ENCODE measurements at places on chromosomes 2 and 18.

GRCh38 chr2:196391149-196391479, 219.7 kb upstream of the STK17B start:
- DNase-seq: no peak

GRCh38 chr2:99373144-99373543, 36.0 kb downstream of the EIF5B start:
- DNase-seq: no peak

GRCh38 chr2:41965173-41965908, 82.5 kb upstream of the PKDCC start:
- DNase-seq: no peak

GRCh38 chr2:113851640-113852039, 38.2 kb upstream of the ACTR3 start:
- DNase-seq: no peak

DNA sequence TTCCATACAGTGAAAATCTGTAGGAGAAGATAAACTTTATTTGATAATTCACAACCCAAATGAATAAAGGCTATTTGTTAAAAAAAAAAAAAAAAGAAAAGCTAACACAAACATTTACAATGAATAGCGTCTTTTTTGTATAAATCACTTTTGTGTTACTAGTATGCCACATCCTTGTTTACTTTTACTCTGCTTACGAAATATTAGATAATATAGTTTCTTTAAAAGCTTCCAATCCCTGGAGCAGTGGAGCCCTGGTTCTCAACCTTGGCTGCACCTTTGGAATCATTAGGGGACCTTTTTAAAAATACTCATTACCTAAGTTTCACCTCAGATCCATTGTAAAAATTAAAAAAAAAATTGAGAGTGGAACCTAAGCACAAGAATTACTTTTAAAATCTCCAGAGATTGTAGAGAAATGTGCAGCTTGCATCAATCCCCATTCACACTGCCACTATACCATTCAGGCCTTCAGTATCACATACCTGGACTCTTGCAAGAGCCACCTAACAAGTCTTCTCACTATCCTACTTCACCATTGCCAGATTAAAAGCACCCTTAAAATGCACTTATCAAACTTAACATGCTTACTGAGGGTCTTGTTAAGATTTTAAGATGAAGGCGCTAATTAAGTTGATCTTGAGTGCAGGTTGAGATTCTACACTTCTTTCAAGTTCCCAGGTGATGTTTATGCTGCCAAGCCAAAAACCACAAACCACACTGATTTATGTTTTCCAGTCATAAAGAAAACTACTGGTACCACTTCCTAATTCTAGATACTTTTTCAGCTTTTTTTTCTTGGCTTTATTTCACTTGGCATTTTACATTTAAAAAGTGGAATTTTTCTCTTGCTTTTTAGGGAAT, 59.7 kb upstream of the ZC3H15 start:
- no peak for DNase-seq

- no peak for DNase-seq
Observed at GRCh38 chr2:69890881-69891280, 2.9 kb upstream of the SNRNP27 start.

DNA sequence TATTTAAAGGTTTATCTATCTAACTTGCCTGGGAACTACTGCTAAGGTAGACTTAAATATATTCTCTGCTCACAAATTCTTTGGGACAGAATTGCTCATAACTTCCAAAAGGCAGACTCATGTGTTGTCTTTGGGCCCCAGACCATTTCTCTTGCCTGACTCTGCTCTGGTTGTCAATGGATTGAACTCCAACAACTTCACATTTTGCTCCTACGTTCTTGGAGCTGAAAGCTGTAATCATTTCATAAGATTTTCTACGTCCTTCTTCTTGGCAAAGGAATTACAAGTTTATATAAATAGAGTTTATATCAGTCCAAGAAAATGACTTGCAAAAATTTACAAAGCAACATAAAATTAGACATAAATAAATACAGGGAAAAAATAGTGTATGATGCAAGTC, 32.9 kb upstream of the PPM1B start:
- no peak for DNase-seq

GRCh38 chr2:73294239-73294638, 891 bp upstream of the EGR4 start:
- no peak for DNase-seq

GRCh38 chr2:208266553-208266893, 468 bp downstream of the PIKFYVE start:
- no peak for DNase-seq

DNA sequence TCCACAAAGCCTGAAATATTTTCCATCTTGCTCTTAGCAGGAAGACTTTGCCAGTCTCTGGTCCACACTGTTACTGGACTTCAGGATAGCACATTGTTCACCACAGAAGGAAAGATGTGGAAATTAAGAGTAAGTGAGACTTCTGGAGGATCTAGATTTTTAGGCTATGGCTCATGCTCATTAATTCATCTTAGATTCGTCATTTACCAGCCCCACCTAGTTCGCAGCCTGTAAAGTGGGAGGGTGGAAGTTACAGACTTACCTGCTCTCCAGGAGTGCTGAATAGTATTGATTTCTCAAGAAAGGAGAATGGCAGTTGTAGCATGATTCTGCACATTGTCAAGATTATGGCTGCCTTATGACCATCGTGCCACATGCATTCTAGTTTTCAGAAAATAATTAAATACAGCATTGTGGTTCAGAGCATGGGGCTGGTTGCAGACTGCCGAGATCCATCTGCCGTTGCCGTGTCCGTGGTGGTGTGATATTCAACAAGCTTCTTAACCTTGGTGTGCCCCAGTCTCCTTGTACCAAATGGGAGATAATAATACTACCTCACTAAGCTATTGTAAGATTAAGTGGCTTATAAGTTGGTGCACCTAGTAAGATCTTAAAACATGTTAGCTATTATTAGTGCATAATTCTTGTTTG, 56.8 kb downstream of the RNF144A start:
- no peak for DNase-seq

GRCh38 chr2:43758739-43759138, 15.1 kb upstream of the DYNC2LI1 start:
- no peak for DNase-seq

- DNase-seq: no peak
Observed at GRCh38 chr18:54720620-54721019, 107.7 kb upstream of the RAB27B start.

DNA sequence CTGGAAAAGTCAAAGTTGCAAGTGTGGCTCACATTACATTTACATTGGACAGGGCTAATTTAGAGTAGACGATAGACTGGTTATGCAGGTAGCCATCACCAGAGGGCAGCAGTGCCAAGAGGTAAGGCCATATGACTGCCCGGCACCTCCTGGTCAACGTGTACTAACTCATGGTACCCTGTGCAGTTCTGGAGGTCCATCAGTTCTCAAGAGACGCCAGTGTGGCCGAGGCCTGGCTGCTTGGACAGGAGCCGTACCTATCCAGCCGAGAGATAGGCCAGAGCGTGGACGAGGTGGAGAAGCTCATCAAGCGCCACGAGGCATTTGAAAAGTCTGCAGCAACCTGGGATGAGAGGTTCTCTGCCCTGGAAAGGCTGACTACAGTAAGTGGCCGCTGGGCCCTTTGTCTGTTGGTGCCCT, 65.8 kb upstream of the EML6 start:
- DNase-seq: no peak

DNA sequence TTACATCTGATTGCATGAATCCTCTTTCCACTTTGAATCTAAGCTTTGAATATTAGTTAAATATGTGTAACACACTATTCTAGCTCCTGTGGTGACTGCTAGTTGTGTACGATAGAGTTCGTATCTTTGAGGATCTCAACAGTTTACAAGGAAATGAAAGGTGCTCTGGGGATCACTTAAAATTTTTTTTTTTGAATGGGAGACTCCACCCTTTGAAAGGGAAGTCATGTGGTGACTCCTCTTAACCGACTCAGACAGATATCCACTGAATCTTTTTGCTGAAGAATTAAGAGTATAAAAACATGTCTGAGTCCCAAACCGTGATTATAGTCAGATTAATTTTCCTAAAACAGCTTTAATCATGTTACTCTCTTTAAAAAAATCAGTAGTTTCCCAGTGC, 4.0 kb downstream of the CLIP4 start:
- no peak for DNase-seq

GRCh38 chr2:113370478-113371091, 66.9 kb upstream of the ZNG1B start:
- peak; percentile 38 for DNase-seq

DNA sequence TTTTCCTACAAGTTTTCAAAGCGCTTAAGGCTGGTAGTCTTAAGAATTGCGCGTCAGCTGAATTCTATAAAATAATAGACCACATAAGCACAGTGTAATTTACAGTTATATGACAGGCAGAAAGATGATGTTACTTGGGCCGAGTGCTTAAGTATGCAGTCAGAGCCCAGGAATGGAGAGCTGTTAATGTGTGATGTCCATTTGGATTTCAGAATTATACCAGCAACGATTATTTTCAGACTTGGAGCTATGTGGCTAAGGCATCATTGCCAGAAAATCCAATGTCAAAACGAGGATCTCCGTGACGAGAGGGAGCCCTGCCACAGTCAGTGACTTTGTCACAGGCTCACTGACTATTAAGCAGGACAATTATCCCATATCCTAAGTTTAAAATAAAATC, 3.4 kb downstream of the KLF7 start:
- no peak for DNase-seq

- DNase-seq: no peak
Observed at GRCh38 chr18:41449612-41450011, 505.4 kb upstream of the PIK3C3 start.

GRCh38 chr18:55688030-55688429, 100.0 kb upstream of the TCF4 start:
- DNase-seq: no peak

GRCh38 chr2:112074506-112074905, 19.4 kb downstream of the TMEM87B start:
- DNase-seq: no peak

GRCh38 chr2:112812318-112813267, 24.0 kb downstream of the IL1B start:
- DNase-seq: no peak

DNA sequence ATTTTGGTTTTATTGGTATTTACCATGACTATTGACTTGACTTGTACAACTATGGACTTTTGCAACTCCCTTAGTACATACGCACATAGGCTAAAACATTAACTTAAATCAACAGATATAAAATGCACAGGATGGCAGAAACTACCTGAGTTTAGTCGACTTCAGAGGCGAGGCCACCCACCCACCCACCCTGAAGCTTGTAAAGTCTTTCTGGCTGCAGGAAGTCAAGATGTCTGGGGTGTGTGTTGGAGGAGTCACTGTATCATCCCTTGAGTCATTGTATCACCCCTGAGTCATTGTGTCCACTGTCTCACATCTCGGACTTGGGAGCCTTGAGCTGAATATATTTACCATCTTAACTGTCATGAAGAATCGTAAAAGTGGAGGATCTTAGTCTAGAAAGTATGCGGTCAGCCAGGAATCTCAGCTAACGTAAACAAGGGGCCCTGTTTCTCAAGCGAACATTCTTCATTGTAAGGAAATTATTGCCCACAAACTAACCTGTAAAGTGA, 140.0 kb upstream of the ST6GAL2 start:
- DNase-seq: no peak

DNA sequence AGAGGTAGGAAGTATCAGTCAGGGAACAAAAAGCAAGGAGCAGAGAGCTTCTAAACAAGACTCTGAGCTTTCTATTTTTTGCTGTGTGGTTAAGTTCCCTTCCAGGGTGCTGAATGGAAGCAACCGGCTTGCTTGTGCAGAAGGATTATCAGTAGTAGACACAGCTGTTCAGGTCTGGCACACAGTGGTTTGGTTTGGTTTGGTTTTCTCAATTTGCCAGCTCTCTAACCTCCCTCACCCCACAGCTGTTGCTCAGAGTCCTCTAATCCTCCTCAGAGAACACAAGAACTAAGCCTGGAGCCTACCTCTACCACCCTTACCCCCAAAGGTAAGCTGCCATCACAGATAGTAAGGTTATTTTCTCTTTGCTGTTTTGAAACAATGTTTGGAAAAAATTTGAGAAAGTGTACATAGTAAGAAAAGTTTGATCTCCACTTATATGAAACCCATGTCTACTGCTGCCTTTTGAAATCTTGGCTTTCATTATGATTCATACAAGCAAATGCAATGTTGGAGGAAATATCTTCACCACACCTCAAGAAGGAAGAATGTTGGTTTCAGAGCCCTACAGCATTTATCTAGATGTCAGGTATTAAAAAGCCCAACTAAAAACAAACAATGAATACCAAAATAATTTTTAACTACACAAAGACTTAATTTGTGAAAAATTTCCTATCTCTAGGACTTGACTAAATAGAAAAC, 255.3 kb downstream of the NR4A2 start:
- DNase-seq: no peak

DNA sequence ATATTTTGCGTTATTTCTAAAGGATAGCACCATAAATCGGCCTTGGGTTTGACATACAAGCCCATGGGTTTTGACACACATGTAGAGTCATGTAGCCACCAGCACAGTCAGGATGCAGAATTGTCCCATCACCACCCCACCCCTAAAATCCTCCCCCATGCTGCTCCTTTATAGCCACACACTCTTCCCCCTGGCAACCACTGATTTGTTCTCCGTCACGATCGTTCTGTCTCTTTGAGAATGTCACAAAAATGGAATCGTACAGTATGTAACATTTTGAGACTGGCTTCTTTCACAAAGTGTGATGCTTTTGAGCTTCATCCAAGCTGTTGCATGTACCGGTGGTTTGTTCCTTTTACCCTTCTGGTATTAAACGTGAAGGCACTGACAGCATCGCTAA, 39.1 kb downstream of the CRACDL start:
- DNase-seq: no peak

DNA sequence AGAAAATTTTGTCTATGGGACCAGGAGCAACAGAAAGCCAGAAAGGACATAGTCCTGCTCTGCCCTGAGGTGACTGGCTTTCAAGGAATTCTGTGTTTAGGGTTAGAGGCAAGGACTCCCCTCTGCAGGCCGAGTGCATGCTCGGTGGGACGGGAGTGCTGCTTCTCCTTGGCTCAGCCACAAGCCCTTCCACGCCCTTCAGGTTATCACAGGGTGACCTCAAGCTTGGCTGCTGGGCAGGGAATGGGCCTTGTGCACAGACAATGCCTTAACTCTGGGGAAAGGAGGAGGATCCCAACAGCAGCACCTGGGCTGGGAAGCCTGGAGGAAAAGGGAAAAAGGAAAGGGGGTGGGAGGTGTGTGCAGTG, 32.8 kb downstream of the FAM178B start:
- no peak for DNase-seq
